Astrocyte (in vitro differentiated cells and primary cell): ENCODE measurements at places on chromosomes 6 and 20. TPM values are rescaled to one million over a fixed set of nuclear protein-coding genes. Genes with fewer than 3 reads are reported as not detected.
A peak's percentile ranks its signal among the peaks of the same experiment; 100 is the strongest.

TTBK1 gene
- total RNA-seq: 0.14 TPM in 1 of 2 replicates, not detected in the other

DNA sequence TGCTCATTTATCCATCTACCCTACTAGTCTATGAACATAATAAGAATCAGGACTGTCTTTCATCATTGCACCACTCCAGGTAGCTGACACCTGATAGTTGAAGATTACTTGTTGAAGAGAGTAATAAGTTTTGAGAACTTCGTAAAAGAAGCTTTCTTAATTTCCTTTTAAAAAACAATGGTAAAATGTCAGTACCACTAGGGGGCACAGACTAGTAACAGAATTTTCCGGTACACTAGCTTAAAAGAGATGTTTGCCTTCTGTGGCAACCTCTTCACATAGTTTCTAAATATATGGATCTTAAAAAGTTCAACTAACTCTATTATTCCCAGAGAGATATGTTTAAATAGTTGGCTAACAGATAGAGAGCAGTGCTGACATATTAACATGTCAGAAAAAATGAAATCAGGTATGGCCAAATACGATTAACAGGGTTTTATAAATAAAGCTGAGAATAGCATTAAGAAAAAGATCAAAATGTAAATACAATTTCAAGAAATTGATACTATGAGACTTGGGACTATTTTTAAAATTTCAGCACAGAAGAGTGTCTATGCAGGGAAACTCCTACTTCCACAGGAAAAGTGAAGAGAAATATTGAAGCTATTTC is 5.4 kb upstream of the KCNQ5 start:
- DNase-seq: no peak

- no peak for DNase-seq
These were observed 8.5 kb downstream of the TRAM2 start for GRCh38 chr6:52568320-52568719.

GRCh38 chr6:14270142-14270893 is 152.7 kb downstream of the CD83 start:
- no peak for DNase-seq

DNA sequence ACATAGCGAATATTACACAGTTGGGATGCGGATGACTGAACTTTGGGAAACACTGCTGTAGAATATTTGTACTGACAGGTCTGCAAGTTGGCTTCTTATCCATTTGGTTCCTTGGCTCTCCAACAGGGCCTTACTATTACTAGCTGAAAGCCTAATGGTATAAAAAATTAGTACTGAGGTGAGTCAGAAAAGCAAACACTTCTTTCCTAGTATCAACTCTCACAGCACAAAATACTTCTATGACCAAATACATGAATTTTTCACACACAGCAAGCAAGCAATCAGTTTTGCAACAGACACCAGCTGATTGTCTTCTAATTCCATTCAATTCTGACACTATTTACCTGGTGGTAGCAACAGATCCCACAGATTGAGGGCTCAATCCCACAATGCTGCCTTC is 168.3 kb downstream of the COL9A1 start:
- no peak for DNase-seq

GRCh38 chr20:7765221-7765620 is 175.0 kb downstream of the HAO1 start:
- DNase-seq: no peak

DNA sequence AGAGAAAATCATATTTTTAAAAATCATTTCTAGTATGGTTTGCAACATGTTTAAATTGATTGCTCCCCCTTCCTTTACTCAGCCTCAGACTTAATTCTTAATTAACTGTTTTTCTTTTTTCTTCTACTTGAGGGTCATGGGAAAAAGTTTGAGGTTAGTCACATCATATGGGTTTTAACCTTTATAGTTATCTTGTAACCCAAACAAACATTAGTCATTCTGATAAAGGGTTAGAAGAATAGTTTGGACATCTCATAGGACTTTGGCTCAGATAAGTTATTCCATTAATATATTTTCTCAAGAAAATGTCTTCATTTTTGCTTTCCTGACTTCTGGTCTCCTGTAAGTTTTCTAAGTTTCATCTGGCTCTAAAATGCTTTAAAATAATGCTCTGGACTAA is 34.5 kb upstream of the TSPYL1 start:
- DNase-seq: peak; percentile 55

GRCh38 chr6:45610832-45611231 is 233.1 kb upstream of the SUPT3H start:
- DNase-seq: no peak

DNA sequence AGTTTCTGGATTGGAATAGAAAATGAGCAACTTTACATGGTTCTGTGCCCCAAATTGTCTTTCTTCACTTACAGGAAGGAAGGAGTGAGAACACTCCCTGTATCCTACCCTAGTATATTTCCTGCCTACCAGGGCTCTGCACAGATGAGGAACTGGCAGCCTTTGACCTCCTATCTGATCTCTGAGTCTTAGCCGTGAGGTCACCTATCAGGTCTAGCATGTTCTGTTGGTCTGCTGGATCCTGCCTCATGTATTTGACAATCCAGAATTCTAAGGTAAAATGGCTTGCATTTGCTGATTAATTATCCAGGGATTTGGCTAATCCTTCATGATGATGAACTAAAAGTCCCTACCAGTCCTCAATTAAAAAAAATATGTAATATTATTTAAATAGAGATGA is 35.0 kb upstream of the TRAM2 start:
- no peak for DNase-seq

CCDC170 gene
- total RNA-seq: 0.10 and 0.14 TPM in 2 replicates

GABRR2 gene
- 0.34 and 0.61 TPM in 2 replicates for total RNA-seq

- no peak for DNase-seq
These were observed 239.2 kb upstream of the QKI start for GRCh38 chr6:163175301-163175700.

DNA sequence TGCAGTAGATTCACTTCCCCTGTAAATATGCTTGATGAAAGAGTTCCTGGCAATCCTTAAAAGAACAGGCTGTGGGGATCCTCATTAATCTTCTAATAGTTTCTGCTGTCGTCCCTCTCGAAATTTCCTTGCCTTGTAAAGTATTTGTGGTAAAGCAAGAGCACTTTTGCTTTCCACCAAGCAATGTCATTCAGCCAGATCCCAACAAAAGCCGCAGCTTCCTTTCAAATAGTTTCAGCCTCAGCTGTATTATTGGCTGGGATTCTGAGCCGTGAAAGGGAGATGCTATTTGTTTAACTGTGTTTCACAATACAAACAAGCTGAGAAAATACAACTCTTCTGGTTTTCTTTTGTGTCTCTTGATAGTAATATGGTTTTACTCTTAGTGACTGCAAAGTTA is 48.9 kb upstream of the EPHA7 start:
- DNase-seq: peak; percentile 51

GRCh38 chr20:17587148-17587547 is 17.3 kb downstream of the DSTN start:
- DNase-seq: no peak

DNA sequence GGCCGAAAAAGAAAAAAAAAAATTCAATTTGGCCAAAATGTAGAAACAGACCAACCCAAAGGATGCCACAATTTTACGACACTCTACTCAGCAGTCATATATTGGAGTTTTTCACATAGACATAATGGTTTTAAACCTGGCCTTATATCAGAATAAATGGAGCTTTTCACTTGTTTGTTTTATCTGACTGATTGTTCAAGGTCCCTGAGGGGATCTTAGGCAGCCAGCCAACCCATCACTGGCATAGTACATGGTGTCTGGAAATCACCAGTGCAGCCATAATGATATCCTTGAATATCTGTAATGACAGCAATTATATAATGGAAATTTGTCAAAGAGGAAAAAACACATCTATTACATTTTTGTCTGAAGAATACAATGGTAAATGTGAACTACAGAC is 96.9 kb downstream of the PRSS35 start:
- no peak for DNase-seq

DNA sequence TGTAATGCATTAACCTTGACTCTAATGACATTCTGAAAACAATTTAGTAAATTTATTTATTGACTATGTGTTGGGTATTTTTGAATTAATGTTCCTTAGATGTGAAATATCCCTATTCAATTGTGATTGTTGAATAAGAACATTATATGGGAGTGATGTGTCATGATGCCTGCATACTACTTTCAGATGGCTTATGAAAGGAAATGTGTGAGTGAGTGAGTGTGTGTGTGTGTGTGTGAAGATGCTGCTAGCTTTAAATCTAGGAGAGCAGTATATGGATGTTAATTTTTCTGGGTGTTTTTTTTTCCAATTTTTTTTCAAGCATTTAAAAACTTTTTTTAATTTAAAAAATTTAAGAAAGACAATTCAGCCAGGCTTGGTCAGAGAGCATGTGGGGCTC is 32.5 kb upstream of the NT5E start:
- DNase-seq: no peak

DNA sequence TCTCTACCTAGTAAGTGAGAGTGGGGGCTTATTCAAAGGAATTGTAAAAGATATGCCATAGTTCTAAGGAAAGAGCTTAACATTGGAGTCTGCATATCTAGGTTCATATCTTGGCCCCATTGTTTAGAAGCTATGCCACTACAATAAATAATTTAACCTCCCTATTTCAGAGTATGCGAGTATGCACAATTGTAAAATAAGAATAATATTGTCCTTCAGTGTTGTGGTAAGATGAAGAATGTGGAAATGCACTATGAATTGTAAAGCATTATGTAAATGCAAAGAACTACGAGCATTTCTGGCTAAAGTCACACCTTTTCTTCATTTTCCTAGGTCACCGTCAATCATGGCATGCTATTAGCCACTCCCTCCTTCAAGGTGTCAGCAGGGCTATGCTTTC is 16.1 kb upstream of the ZNF165 start:
- no peak for DNase-seq
